ENCODE measurements at places on chromosomes 4 and X.

DNA sequence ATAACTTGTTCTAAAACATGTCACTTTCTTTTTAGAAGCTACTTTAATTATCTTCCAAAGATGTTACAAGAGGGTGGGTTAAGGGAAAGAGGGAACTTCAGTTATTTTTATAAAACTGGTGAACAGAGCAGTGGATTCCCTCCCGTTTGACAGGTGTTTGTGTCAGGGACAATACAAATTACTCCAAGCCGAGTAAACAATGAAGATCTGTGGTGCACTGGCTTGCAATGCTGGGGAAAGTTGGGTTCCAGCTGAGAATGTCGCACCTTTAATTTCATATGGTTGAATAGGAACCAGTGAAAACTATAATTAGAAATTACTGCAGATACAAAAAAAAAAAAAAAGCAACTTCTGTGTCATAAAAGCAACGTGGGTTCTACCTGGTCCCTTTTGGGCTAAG, 98.6 kb upstream of the TTC29 start:
- peaks cover 21% of the 10 kb centered on the region for H3K27me3 ChIP-seq
- no peaks in the 10 kb centered on the region for H3K4me1 ChIP-seq
- no peak overlapping the region for H3K4me3 ChIP-seq
- no peak overlapping the region for H3K27ac ChIP-seq
- DNase-seq, result no peak
- no peaks in the 10 kb centered on the region for H3K36me3 ChIP-seq

DNA sequence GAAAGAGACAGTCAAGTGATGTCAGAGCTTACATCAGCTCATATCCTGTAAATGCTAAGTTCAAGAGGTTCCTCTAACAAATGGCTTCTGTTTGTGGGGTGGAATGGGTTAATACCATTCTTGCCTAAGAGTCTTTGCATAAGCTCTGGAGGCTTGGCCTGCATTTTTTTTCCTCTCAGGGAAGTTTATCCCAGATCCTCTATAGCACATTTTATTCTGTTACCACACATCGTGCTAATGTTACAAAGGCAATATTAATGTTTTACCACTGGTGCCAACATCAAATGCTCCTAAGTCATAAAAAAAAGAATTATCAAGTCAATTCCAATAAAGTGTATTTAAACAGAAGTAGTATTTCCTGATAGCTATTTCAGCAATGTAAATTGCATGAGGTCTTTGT, 2.9 kb upstream of the ADH6 start:
- no peaks in the 10 kb centered on the region for H3K36me3 ChIP-seq
- H3K27me3 ChIP-seq, result no peaks in the 10 kb centered on the region
- no peak overlapping the region for H3K4me3 ChIP-seq

- peaks cover 28% of the 10 kb centered on the region for H3K4me1 ChIP-seq
- no peaks in the 10 kb centered on the region for H3K36me3 ChIP-seq
- no peaks in the 10 kb centered on the region for H3K27me3 ChIP-seq
- H3K4me3 ChIP-seq, result no peak overlapping the region
- no peak overlapping the region for H3K27ac ChIP-seq
Observed at GRCh38 chrX:13102636-13103035, 58.2 kb upstream of the FAM9C start.

GRCh38 chrX:107576392-107576791, 51.9 kb upstream of the PRPS1 start:
- H3K36me3 ChIP-seq, result no peaks in the 10 kb centered on the region
- no peaks in the 10 kb centered on the region for H3K4me1 ChIP-seq
- no peak for DNase-seq
- H3K4me3 ChIP-seq, result no peak overlapping the region

- no peaks in the 10 kb centered on the region for H3K4me1 ChIP-seq
- no peaks in the 10 kb centered on the region for H3K27me3 ChIP-seq
- no peak for DNase-seq
- no peak overlapping the region for H3K27ac ChIP-seq
Observed at GRCh38 chr4:40812856-40813255, 63.1 kb downstream of the NSUN7 start.

- peak overlapping the region; percentile 82 for H3K27ac ChIP-seq
- H3K36me3 ChIP-seq, result peaks cover 4% of the 10 kb centered on the region
- peak overlapping the region; percentile 88 for H3K4me3 ChIP-seq
- no peak for DNase-seq
- peaks cover 19% of the 10 kb centered on the region for H3K4me1 ChIP-seq
Observed at GRCh38 chr4:118849867-118850487, 14.1 kb upstream of the SEC24D start.

GRCh38 chr4:29453303-29453820, 1266.8 kb upstream of the PCDH7 start:
- no peaks in the 10 kb centered on the region for H3K27me3 ChIP-seq
- H3K4me1 ChIP-seq, result no peaks in the 10 kb centered on the region
- no peak for DNase-seq
- H3K36me3 ChIP-seq, result no peaks in the 10 kb centered on the region
- no peak overlapping the region for H3K4me3 ChIP-seq
- H3K27ac ChIP-seq, result no peak overlapping the region
